Endodermal cell (in vitro differentiated cells): ENCODE measurements at places on chromosomes 12 and 14. TPM values are rescaled to one million over a fixed set of nuclear protein-coding genes. Genes with fewer than 3 reads are reported as not detected.
A peak's percentile ranks its signal among the peaks of the same experiment; 100 is the strongest.

PTPRR gene
- total RNA-seq = 0.40 and 0.43 TPM in 2 replicates

- H3K4me3 ChIP-seq = no peak overlapping the region
- no peak overlapping the region for H3K27ac ChIP-seq
- DNase-seq = no peak
- H3K4me1 ChIP-seq = no peaks in the 10 kb centered on the region
- no peaks in the 10 kb centered on the region for H3K36me3 ChIP-seq
Observed at GRCh38 chr14:84819528-84819927, 710.4 kb upstream of the FLRT2 start.

- H3K4me1 ChIP-seq = no peaks in the 10 kb centered on the region
- peaks cover 17% of the 10 kb centered on the region for H3K27me3 ChIP-seq
- no peak for DNase-seq
- H3K27ac ChIP-seq = no peak overlapping the region
- no peak overlapping the region for H3K4me3 ChIP-seq
Observed at GRCh38 chr12:6206327-6206726, 6.1 kb downstream of the CD9 start.

DNA sequence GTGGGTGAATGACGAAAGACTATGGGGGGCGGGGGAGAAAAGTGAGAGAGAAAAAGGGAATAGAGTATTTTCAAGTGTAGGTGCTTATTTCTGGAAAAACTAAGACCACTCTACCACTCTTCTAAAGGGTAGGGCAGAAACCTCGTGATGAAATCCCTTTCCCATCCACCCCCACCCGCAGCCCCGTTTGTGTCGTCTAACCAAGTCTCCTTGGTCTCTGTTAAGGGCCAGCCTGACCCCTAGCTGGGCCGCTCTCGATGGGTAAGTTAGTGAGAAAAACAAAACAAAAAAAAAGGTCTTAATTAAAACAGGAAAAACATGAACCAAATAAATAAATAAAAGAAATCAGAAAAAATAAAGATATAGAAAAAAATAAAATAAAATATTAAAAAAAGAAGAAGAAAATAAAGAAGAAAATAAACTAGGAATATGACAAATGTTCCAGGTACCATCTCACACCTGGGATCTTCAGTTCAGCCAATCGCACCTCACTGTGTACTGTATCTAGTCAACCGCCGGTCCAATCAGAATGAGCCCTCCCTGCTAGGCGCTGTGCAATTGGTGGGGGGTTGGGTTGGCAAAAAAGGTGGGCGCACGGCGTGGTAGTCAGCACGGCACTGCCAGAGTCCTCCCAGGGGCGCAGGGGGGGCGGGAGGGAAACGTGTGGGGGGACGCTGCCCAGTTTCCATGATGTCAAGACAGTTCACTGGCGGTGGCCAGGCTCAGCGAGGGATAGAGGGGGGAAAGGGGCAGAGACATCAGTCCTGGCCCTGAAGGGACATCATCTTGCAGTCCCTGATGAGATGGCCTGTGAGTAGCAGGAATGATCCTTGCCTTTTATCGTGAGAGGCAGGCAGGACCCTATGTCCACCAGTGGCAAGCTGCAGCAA is 9.8 kb upstream of the CDH24 start:
- no peak overlapping the region for H3K27ac ChIP-seq
- peak; percentile 42 for DNase-seq
- peaks cover 26% of the 10 kb centered on the region for H3K4me1 ChIP-seq
- H3K36me3 ChIP-seq = peaks cover 70% of the 10 kb centered on the region
- peak overlapping the region; percentile 76 for H3K4me3 ChIP-seq
- no peaks in the 10 kb centered on the region for H3K27me3 ChIP-seq

GRCh38 chr12:128204711-128205110 is 62.3 kb upstream of the TMEM132C start:
- no peaks in the 10 kb centered on the region for H3K36me3 ChIP-seq
- no peak overlapping the region for H3K4me3 ChIP-seq

SLCO1C1 gene
- 0.57 and 2.6 TPM in 2 replicates for total RNA-seq

FITM1 gene
- 0.43 TPM in 1 of 2 replicates, not detected in the other for total RNA-seq

DNA sequence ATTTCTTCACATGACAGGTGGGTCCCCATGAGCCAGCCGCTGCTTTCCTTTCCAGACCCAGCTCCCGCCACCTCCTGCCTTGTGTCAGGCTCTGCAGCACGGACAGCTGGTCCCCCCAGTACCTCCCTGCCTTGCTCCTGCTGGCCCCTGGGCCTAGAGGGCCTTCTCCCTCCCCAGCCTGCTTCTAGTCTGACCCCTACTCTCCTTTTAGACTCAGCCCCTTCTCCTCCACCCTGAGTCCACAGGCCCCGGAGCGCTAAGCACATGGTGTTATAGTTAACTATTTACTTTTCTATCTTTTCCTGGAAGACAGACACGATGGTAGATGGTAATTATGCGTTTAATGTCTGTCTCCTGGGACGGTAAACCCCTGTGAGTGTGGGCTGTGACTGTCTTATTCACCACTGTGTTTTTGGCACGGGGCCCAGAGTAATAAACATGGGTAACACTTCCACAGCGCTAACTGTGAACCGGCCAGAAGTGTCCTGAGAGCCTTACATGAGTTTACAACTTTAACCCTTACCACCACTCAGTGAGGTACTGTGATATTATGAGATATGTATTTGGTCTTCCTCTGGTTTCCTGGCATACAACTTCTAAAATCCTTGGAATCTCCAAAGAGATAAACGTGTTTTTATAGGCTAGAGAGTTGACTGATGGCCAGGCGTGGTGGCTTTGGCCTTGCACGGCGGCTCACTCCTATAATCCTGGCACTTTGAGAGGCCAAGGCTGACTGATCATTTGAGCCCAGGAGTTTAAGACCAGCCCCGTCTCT is 41.2 kb downstream of the DGLUCY start:
- H3K4me3 ChIP-seq = no peak overlapping the region
- H3K27me3 ChIP-seq = no peaks in the 10 kb centered on the region
- no peaks in the 10 kb centered on the region for H3K36me3 ChIP-seq
- no peaks in the 10 kb centered on the region for H3K4me1 ChIP-seq

DNA sequence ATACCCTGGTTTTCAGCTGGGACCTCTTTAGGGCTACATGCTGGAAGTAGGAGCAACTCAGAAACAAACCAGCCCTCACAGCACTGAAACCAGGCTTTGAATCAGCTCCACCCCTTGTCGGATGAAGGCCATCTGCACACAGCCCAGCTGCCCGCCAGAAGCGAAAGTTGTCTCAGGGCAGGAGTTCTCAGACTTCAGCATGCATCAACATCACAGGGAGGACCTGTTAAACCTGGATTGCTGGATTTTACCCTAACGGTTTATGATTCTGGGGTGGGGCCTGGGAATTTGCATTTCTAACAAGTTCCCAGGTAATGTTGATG is 10.9 kb downstream of the SYNDIG1L start:
- no peaks in the 10 kb centered on the region for H3K27me3 ChIP-seq
- DNase-seq = peak; percentile 74
- H3K36me3 ChIP-seq = no peaks in the 10 kb centered on the region
- no peak overlapping the region for H3K4me3 ChIP-seq

PPP1R36 gene
- 0.26 to 1.2 TPM (median 0.90 TPM) in 3 replicates for total RNA-seq

GRCh38 chr12:49942921-49943624 is 7.5 kb upstream of the AQP2 start:
- peaks cover 6% of the 10 kb centered on the region for H3K4me1 ChIP-seq
- no peak overlapping the region for H3K4me3 ChIP-seq
- H3K36me3 ChIP-seq = no peaks in the 10 kb centered on the region

RAD51AP1 gene
- 76.0 and 77.8 TPM in 2 replicates for total RNA-seq
